ENCODE measurements at places on chromosomes 6 and 20.

GRCh38 chr20:35226126-35226883 lies at the start of gene MMP24:
Gene MMP24 (plus strand): TSS chr20:35226690. CDS start chr20:35226739, 49 bp downstream.
- no peak for DNase-seq

DNA sequence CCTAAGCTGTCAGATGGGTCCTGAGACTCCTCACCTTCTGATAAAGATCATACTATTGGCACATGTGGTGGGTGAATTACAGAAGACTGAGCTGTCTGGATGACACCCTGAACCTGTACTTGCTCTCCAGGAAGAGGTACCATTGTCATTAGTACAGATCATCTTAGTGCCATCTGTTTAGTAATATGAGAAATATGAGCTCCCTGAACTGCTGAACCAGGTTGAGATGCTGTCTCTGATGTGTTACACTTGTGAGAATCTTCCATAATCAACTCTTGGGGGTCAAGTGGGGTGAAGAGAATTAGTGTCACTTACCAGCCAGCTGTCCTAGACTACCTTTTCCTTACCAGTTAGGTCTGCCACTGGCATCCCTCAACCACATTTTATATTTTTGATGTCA lies 531.0 kb downstream of the EPHA7 start:
- no peak for DNase-seq

GRCh38 chr6:27188061-27188884 lies 59.2 kb upstream of the PRSS16 start:
- peak; percentile 84 for DNase-seq

GRCh38 chr20:51661609-51662178 lies 106.5 kb downstream of the ATP9A start:
- peak; percentile 87 for DNase-seq

- no peak for DNase-seq
Observed at GRCh38 chr6:110191477-110191876, 11.2 kb downstream of the CDC40 start.

DNA sequence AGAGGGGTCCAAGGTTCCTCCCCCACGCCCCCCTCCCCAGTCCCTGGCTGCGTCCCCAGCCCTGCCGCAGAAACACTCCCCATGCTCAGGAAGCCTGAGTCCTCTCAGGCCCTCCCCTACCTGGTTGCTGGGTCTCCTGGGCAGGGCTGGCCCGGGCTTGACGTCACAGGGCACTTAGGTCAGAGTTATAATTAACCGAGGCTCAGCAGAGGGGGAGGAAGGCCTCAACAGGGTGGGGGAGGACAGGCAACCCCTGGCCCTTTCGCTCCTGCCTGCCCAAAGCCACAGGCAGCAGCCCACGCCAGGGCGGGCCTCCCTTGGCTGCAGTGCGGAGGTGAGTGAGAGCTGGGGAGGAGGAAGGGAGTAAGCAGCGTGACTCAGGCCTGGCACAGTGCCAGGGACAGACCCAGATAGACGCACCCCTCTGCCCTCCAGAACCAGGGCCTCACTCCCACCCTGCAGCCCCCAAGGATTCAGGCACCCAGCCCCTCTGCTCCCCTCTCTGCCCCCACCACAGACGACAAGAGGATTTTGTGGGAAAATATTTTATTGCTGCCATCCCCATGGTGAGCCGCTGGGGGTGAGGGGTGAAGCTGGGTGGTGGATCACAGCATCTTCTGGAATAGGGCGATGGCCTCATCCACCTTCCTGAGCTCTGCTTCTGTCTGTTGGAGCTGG lies at the start of gene VWA7:
Gene VWA7 (minus strand): TSS at position 340 of the 678 bp plus-strand sequence. CDS start 549 bp downstream, outside the sequence.
- peak; percentile 76 for DNase-seq

- no peak for DNase-seq
Observed at GRCh38 chr6:46642928-46643751, 9.5 kb downstream of the CYP39A1 start.

DNA sequence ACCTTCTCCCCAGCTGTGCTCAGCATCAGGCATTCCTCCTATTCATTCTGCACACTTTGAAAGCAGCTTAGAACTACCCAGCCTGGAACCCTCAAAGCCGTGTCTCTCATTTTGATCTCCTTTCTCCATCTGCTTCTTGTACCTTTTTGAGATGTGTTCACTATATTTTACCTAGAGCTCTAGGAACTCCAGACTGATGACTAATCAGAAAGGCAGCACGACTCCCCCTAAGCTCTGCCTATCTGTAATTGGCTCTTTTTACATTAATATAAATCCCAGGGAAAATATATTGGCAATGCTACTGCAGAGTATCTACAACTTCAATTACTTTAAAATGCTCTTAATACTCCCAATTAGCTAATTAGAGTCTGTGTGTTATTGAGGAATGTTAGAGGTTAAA lies 671.5 kb downstream of the CBLN4 start:
- no peak for DNase-seq

GRCh38 chr20:11847827-11848226 lies 69.9 kb upstream of the BTBD3 start:
- no peak for DNase-seq

- peak; percentile 14 for DNase-seq
Observed at GRCh38 chr20:41178904-41179432, 41.6 kb downstream of the PLCG1 start.

DNA sequence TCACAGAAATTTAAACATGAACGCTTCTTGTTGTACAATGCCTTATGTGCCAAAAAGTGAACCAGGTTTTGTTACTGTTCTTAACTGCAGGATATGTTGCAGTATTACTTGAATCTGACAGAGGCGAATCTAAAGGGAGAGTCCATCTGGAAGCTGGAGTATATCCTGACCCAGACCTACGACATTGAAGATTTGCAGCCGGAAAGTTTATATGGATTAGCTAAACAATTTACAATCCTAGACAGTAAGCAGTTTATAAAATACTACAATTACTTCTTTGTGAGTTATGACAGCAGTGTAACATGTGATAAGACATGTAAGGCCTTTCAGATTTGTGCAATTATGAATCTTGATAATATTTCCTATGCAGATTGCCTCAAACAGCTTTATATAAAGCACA lies 19.9 kb downstream of the SMPDL3A start:
- DNase-seq, result no peak

GRCh38 chr6:39203436-39204159 lies 25.7 kb downstream of the KCNK5 start:
- no peak for DNase-seq

GRCh38 chr6:8079126-8079525 lies 14.9 kb upstream of the BLOC1S5 start:
- no peak for DNase-seq

- no peak for DNase-seq
Observed at GRCh38 chr20:5160882-5161281, 34.1 kb downstream of the CDS2 start.

DNA sequence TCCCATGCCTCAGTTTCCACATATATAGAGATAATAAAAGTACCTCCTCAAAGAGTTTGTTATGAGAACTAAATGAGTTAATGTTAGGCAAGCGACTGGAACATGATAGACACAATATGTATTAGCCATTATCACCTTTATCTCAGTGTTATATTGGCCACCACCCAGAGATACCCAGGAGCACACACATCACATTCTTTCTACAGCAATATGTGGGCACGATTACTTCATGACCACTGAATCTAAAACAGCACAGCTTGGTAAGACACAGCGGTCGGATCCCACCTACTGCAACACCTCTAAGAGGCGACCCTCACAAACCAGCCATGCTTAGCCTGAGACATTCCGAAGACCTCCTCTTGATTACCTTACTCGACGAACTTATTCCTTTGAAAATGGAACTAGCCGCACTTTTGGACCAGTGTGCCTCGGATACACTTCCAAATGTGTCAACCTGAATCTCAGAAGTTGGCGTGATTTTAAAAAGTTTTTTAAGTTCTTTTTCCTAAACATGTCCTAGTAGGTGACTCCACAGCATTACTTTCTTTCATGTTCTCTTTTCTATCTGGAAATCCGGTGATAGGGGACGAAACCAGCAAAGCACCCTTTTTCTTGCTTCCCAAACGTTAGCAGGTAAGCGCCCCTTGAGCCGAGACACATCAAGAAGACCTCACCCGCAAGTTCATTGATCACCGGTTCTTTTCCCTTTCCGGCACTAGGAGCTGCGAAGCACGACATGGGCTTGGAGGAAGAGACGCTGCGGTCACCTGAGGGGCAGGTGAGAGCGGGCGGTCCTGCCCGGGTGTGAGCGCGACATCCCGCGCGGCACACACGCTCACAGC lies 923 bp downstream of the GMDS start:
- no peak for DNase-seq

GRCh38 chr6:7588506-7588905 lies 1.5 kb upstream of the SNRNP48 start:
- DNase-seq, result no peak

DNA sequence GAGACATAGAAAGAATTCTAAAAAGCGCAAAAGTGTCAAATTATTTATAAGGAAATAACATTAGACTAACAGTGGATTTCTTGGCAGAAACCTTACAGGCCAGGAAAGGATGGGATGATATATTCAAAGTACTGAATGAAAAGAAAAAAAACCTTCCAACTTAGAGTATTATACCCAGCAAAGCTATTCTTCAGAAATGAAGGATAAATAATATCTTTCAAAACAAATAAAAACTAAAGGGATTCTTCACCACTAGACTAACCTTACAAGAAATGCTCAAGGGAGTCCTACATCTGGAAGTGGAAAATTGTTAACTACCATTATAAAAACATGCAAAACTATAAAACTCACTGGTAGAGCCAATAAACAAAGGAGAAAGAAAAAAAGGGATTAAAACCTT lies 65.8 kb downstream of the SLC22A2 start:
- DNase-seq, result no peak

GRCh38 chr6:1387876-1388629 lies 1.3 kb upstream of the FOXF2 start:
- DNase-seq, result no peak

DNA sequence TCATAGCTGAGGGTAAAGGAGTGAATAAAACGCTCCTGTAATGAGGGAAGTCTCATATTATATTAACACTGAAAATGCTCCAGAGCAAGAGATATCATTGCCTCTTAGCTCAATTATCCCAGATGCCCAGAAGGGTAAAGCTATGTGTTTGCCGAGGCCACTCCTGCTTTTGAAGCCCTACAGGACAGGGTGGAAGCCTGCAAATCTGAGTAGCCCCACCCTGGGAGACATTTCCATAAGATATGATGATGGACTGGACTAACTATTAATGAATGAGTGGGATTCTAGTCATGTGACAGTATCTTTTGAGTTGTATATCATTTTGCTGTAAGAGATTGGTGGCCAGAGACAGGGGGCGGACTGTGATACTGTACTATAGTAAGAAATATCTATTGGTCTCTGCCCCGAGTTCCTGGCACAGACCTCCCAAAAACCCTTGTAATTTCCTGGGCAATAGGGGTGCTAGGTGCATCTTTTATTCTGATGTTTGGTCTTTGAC lies 10.5 kb upstream of the SLC22A2 start:
- DNase-seq, result no peak

GRCh38 chr6:45586216-45587171 lies 208.8 kb upstream of the SUPT3H start:
- DNase-seq, result no peak

DNA sequence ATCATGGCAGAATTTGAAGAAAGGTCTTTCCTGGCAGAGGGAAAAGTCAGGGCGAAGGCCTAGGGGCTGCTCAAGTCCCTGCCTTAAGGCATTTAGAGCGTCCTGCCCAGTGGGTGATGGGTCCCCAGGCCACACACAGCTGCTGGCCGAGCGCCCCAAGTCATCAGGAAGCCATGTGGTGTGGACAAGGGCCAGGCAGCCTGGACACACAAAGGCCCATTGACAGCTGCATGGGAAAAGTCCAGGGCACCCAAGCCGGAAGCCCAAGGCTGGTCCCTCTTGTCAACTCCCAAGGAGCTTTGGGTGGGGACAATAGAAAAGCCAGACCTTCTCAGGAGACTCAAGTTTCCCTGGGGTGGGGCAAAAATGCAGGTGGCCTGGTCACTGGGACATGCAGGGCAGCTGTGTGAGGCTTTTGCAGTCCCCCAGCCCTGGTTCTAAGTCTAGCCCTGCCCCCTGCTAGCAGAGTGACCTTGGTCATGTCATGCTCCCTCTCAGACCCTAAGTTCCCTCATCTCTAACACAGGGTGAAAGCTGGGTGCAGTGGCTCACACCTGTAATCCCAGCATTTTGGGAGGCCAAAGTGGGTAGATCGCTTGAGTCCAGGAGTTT lies 44.3 kb upstream of the PTGIS start:
- DNase-seq, result no peak

DNA sequence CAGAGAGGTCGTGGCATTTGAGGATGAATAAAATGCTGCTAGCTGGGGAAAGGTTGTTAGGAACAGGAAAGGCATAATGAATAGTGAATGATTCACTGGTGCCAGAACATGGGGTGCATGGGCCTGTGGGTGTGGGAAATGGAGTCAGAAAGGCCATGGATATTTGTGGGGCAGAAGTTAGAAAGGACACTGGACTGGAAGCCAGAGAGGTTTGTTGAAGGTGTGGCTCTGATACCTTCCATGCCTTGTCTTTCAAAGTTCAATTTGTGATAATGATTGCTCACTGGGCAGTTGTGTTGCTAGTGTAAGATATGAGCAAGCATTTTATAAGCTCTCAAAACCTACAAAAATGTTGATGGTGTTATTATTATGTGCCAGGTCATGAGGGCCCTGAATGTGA lies 32.7 kb downstream of the LRRC1 start:
- no peak for DNase-seq

DNA sequence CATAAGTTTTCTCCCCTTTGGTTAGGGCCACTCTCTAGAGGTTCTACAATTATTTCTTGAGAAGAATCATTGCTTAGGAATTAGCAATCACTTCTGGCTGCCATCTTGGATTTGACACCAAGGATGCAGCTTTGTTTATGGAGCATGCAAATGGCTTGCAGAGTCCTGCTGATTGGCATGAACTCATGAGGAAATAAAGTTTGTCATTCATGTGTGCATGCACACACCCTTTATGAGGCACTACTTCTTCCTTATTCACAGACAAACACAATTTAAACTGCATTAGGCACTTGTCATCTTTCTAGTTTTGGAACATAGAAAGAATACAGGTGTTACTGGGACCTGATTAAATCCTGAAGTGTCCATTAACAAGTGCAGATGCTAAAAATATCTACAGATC lies 42.5 kb upstream of the HIVEP2 start:
- no peak for DNase-seq

DNA sequence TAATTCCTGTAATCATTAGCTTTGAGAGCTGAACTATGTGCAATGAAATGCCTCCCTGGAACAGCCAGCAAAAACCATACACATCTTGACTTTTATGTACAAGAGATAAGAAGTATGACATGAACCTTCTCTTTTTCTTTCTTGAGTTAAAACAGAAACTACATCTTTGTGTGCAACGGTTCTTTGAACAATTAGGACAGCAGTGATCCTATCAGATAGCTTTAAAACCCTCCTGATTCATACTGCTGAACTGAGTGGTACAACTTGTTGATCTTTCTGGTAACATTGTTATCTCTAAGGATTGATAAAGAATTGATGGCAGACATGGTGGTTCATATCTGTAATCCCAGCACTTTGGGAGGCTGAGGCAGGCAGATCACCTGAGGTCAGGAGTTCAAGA lies 43.4 kb downstream of the TRAF3IP2 start:
- no peak for DNase-seq

GRCh38 chr20:25040438-25040831 lies 17.5 kb downstream of the ACSS1 start:
- DNase-seq, result peak; percentile 54

- no peak for DNase-seq
Observed at GRCh38 chr6:36139991-36140710, 9.8 kb downstream of the MAPK13 start.

Measured in fibroblast of skin of right biceps (primary cell).